ENCODE measurements at places on chromosomes 6 and 20. TPM values are rescaled to one million over a fixed set of nuclear protein-coding genes. Genes with fewer than 3 reads are reported as not detected.

The RSPH9 gene
- 0.24 TPM for total RNA-seq

The MTCH1 gene
- total RNA-seq: 265 TPM

The BMP2 gene
- total RNA-seq: 22.0 TPM

The VGLL2 gene
- total RNA-seq: not detected

The KIF6 gene
- total RNA-seq: 0.32 TPM

The SLC17A9 gene
- 17.1 TPM for total RNA-seq

The ABCC10 gene
- 16.8 TPM for total RNA-seq

The CITED2 gene
- 247 TPM for total RNA-seq

Measured in epithelial cell of alveolus of lung (primary cell).